GM18507 (cell line): ENCODE measurements at places on chromosomes 11 and 22.

GRCh38 chr22:43213051-43213450 is 26.1 kb upstream of the TTLL12 start:
- DNase-seq = no peak

DNA sequence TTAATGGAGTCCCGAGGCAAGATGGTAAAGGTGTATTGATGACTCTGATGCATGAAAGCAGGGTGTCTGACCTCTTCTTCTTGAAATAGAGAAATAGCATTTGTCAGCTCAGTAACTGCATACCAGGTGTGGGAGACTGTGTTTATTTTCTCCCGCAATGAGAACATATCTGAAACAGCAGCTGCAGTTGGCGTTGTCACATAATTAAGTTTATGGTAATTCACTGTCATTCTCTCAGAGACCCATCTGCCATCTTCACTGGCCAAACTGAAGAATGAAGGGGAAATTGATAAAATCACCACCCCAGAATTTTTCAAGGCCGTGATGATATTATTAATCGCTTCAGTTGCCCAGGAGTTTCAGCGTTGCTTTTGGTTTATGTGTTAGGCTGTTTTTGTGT is 20.1 kb upstream of the MCHR1 start:
- DNase-seq = no peak

GRCh38 chr11:45643598-45644260 is 21.7 kb downstream of the CHST1 start:
- DNase-seq = no peak

DNA sequence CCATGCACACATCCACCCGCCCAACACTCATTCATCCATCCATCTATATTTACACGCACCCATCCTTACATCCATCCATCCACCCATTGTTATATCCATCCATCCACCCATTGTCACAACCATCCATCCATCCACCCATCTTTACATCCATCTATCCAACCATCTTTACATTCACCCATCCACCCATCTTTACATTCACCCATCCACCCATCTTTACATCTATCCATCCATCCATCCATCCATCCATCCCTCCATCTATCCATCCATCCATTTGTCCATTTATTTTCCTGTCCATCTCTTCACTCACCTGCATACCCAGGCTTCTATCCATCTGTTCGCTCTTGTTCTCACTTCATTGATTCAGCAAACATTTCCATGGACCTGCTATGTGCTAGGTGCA is 49.8 kb downstream of the SGSM1 start:
- DNase-seq = no peak

- no peak for DNase-seq
These were observed 2.7 kb upstream of the GAB2 start for GRCh38 chr11:78420255-78420764.

- no peak for DNase-seq
These were observed 6.2 kb upstream of the UBE4A start for GRCh38 chr11:118353084-118353710.

GRCh38 chr11:11011617-11012016 is 153.8 kb upstream of the ZBED5 start:
- no peak for DNase-seq

GRCh38 chr11:73579641-73580434 is 18.1 kb downstream of the FAM168A start:
- no peak for DNase-seq

- DNase-seq = no peak
These were observed 6.9 kb upstream of the NLRP6 start for GRCh38 chr11:271319-271715.

GRCh38 chr11:62922189-62922589 is 1.0 kb upstream of the CHRM1 start:
- no peak for DNase-seq

- no peak for DNase-seq
These were observed 39.6 kb downstream of the PARVB start for GRCh38 chr22:44063462-44064371.

- DNase-seq = no peak
These were observed 37.6 kb downstream of the RAB30 start for GRCh38 chr11:83033972-83034672.

DNA sequence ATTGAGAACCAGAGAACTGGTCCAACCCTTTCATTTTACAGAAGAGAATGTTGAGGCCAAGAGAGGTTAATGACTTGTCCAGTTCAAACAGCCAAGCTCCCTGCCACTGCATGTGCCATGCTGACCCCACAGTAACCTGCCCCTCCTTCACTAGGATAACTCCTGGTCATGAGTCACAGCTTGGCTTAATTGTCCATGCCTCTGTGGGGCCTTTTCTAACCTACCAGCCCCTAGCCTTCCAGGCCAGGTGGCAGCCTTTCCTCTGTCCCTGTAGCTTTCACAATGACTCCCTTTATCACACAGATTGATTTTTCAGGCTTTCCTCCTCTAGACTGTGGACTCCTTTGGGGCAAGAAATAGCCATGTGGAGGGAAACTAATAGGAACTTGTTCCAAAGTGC is 97.2 kb downstream of the PIWIL4 start:
- DNase-seq = no peak

- no peak for DNase-seq
These were observed 608 bp downstream of the TMPRSS13 start for GRCh38 chr11:117928446-117929141.

DNA sequence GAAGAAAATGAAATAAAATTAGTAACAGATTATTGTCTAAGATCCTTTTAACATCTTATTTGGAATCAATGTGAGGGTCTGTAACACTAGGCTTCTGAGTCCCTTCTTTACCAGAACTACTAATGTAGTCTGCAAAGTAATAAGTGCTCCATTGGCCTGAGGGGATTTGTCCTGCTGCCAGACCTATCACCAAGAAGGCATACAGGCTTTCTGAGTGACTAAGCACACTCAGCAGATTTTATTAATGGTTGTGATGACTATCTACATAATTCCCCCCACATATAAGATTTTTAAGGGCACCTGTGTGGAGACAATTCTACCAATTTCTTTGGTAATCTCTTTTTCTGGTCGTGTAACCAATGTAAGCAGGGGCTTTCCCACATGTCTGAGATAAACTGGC is 365.0 kb upstream of the FAT3 start:
- DNase-seq = no peak

GRCh38 chr11:128039140-128040021 is 548.0 kb downstream of the ETS1 start:
- no peak for DNase-seq

- no peak for DNase-seq
These were observed 7.7 kb upstream of the CABP7 start for GRCh38 chr22:29712119-29712518.

GRCh38 chr11:108565653-108566052 is 27.9 kb downstream of the EXPH5 start:
- DNase-seq = no peak

- DNase-seq = no peak
These were observed 99.6 kb upstream of the RTL6 start for GRCh38 chr22:44597616-44598015.

DNA sequence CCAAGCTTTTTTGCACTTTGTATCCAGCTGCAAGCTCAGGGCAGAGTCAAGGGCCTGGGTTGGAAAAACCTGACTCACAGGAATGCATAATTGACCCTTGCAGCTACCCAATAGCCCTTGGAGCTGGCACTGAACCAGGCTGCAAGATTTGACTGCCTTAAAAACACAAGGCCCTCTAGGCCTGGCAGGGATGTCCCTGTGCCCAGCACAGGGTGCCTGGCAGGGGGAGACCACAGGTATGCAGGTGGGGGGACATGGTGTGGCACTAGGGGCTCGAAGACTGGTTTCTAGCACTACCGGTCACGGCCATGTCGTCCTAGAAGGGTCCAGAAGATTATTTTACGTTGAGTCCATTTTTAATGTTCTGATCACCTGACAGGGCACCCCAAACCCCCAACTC is 30.2 kb downstream of the SBF1 start:
- no peak for DNase-seq

DNA sequence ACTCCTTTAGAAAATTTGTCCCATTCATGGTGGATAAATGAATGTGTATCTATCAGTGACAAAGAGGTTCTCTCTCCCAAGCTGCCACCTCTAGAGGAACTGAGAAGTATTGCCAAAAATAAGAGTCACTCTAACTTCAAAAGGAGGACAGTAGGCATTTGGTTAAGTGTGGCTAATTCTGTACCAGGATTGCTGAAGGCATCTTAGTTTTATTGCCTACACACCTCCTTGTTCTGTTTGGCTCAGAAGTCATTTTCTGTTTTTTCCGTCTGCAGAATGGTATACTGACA is 189.0 kb upstream of the MPPED2 start:
- no peak for DNase-seq

DNA sequence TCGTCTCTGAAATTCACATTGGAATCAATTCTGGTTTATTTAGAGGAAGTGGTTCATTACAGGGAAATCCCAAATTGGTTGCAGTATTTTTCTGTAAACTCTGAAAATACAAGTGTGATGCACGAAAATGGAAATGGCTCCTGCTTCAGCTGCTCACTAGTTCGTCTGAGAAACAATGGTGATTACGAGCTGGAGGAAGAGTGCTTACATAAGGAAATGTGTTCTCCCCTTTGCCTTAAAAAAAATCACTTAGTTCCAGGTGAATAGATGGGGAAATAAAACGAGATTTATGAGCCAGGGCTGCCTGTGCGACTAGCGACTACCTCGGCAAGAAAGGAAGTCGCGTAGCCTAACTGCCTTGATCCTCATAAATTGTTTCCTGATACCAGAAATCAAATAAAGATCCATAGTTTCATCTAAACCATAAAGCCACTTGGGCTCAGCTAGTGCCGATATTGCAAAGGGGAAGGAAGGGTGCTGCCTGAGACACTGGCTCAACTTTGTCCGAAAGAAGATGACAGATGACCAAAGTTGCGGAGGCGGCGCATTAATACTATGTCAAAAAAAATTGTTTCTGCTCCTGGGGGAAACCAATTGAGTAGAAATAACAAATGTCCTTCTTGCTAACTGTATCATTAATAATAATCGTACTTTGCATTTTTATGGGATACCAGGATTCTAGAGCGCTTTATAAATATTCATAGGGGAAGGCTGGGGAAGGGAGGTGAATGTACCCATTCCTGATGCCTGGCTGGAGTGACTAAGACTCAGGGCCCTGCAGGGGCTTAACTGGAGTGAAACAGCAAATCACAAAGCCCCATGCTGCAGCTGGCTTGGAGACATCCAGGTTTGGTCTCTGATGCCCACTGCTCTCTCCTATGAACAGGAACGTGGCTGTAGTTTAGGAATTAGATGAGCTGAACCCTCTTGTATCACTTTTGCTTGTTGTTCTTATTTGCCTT is 185.7 kb downstream of the BLID start:
- DNase-seq = no peak

DNA sequence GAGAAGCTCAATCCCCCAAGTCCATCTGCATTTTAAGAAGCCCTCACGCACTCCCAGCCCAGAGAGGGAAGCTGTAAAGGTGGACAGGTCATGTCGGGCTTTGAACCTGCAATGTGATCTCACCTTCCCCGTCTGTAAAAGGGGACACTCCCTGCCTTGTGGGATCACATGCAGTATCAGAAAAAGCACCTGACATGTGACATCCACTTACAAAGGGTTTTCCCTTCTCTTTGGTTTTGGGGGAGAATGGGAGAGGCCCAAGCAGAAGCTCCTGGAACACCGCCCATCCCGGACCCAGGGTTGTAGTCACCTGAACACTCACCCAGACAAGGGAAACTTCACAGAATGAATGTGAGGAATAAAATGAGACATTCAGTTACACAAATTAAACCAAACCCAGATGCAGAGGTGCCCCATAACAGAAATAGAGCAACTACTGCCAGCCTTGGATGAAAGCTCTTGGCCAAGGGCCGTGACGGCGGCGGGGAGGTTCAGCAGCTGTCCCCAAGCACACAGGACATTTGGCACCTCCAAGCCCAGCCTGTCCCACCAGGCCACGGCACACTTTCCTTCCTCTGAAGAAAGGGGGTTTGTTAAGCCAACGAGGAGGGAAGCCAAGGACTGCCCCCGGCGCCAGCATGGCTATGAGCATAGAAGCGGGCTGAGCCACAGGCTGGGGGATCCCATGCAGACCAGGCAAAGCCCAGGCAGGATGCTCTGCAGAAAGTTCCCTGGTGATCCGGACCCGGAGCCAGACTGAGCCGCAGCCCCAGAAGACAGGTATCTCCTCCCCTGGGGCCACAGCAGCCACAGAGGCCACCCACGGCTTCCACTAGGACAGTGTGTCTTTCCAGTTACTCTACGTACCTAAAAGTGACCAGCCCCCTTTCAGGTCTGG is 3.8 kb downstream of the BID start:
- DNase-seq = no peak

GRCh38 chr11:97461044-97461880 is 1071.4 kb downstream of the JRKL start:
- no peak for DNase-seq

DNA sequence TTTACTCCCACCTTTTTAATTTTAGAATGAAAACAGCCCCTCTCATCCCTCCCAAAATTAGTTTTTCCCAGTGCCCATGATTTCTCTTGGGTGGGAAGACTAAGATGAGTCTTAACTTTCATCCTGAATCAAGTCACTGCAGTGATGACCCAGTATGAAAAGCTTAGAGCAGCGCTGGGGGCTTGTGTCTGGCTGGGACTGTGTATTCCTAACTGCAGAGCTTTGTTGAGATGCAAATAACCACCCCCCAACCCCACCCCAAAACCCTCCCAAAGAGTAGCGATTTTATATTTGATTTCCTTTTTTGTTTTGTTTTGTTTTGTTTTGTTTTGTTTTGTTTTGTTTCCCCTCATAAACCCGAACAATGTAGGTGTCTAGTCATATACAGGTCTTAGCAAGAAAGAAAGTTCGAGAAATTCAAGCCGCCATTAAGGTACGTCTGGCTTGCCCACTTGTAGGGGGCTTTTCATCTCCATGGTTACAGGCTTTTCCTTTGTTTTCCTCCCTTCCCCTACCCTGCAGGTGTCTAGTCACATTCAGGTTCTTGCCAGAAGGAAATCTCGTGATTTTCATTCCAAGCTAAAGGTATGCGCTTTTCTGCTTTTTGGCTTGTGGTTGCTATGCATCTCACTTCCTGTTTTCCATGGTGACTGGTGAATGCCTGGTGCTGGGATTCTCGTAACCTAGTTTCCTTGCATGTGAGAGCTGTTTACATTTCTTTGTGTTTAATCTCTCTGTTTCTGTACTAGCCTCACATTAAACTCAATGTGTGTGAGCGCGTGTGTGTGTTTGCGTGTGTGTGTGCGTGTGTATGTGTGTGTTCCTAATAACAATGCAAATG is 144.6 kb upstream of the RASSF10 start:
- no peak for DNase-seq

DNA sequence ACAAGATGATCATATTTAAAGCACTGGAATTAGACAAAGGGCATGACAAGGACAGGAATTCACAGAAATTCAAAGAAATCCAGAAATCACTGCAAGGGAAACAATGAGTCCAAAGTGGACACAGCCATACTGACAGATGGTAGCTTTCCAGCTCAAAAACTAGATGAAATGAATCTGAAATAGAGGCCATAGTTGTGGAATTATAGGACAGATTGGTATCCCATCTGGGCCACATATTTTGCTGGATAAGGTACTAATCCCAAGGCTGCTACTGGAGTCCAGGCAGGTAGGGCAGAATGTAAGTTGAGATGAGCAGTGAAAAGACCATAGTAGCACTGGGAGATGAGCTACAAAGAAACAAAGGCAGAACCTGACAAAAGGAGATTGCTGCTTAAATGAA is 258.3 kb upstream of the ANO3 start:
- no peak for DNase-seq
